Activated naive CD4-positive, alpha-beta T cell treated with anti-CD3 and anti-CD28 coated beads, Interleukin-2, amount 10 ng/mL, durations not matched to agents 7 days and 5 days (primary cell): ENCODE measurements at places on chromosomes 16 and 17.

DNA sequence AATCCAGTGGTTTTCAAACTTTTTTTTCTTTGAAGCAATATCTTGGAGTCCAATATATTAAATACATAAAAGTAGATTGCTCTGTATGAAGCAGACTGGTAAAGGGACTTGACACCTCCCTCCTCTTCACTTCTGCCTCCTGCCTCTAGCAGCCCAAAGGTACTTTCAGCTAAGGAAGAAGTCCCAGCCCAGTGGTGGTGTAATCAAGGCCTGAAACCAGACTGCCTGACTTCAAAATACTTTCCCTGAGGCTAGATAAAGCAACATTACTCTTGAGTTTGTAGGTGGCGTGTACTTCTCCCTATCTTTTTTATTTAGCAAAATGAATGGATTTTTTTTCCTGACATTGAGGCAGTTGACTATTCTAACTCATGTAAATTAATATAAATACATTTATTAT is 122.4 kb upstream of the TMEM97 start:
- no peak for DNase-seq

DNA sequence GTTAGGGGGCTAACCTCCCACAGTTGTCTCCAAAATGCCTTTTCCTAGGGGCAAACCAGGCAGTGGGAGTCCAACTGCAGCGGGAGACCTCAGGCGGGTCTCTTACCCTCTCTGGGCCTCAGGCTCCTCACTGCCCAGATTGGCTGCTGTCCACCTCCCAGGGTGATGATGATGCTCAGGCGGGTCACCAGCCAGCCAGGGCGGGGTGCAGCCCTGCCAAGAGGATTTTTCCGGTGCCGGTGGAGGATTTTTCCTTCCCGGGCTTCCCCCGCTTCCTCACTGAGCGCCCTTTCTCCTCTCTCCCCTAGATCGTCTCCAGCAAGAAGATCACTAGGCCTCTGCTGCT is 22.8 kb downstream of the CPNE2 start:
- no peak for DNase-seq

- DNase-seq = no peak
Observed at GRCh38 chr16:3089717-3090592, 9.1 kb downstream of the ZSCAN10 start.

GRCh38 chr17:44607836-44608690 is 48.2 kb upstream of the MEIOC start:
- no peak for DNase-seq

- DNase-seq = no peak
Observed at GRCh38 chr17:78434455-78435329, 56.2 kb downstream of the PGS1 start.

DNA sequence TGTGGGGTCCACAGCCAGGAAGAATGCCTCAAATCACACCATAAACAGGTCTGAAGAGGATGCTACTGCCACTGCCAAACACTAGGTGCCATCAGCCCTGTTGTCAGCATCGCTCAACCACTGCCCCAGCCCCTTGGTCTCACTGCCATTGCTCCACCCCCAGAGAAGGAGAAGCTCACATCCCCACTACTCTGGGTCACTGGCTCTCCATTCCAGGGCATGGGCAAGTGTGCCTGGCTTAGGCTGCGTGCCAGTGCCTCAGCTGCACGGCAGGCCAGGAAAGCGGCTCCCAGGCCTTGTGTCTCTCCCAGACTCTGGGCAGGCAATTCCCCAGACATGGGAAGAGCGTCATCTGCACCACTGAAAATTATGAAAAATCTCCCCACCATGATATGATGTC is 1.2 kb upstream of the IGSF6 start:
- DNase-seq = no peak

DNA sequence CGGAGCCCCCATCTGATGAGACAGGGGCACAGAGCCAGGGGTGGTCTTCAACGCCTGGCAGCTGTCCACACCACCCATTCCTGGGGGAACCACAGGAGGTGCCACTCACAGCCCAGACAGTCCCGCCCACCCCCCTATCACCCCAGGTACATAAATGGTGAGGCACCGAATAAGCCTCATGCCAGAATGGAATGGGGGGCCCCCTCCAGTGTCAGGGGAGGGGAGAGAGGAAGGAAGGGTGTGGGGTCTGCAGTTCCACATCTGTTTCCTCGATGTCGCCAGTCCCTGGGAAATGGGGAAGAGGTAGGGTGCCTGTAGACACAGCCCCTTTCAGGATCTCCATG is 1.7 kb downstream of the TMC6 start:
- DNase-seq = no peak

DNA sequence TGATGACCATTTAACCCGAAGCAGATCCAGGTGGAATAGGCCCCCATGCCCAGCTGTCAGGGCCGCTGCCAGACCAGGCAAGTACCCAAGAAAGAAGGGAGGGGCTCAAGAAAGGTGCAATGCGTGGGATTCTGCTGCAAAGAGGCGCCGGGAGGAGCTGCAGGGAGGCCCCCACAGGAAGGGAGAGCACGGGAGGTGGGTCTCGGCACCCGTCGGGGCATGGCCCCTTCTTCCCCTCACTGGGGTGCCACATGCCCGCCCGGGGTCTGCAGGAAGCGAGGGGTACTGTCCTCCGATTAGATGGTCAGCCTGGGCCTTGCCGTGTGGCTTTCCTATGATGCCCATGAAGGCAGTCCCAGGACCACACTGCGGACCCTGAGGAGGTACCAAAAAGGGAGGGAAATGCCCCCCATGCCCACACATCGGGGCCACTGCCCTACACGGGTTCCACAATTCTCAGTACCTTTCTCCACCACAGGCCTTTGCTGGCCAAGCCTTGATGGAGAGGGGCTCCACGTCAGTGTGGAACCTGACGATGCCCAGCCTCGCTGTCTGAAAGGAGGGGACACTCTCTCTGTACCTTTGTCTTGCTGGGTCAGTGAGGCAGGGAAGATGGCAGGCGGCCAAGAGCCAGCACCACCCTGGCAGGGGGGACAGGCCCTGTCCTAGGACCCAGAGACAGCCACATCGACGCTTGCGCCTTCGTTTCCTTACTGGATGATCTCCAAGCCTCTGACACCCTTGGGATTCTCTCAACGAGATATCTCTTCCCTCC is 45.5 kb upstream of the DNAH17 start:
- no peak for DNase-seq

DNA sequence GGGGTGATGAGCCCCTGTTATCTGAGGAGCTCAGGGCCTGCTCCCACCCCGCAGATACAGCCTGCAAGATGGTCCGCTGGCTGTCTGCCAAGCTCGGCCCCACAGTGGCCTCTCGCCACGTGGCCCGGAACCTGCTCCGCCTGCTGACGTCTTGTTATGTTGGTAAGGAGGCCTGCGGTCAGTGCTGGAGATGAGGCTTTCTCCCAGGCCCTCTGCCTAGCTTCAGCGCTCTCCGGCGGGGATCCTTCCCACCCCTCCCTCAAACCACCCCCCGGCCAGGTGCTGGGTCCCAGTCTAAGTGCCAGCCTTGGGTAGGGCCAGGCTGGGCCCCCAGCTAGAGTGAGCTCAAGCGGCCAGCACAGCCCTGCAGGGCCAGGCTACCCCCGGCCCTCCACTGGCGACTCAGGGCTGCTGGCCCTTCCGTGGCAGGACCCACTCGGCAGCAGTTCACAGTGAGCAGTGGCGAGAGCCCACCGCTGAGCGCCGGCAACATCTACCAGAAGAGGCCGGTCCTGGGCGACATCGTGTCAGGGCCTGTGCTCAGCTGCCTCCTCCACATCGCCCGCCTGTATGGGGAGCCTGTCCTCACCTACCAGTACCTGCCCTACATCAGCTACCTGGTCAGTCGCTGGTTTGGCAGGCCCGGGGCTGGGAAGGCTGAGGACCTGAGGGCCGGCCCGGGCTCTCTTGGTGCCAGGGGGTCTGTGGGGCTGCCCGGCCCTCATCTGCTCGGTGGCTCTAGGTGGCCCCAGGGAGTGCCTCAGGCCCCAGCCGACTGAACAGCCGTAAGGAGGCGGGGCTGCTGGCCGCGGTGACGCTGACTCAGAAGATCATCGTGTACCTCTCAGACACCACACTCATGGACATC is 6.1 kb downstream of the WDR81 start:
- DNase-seq = no peak

DNA sequence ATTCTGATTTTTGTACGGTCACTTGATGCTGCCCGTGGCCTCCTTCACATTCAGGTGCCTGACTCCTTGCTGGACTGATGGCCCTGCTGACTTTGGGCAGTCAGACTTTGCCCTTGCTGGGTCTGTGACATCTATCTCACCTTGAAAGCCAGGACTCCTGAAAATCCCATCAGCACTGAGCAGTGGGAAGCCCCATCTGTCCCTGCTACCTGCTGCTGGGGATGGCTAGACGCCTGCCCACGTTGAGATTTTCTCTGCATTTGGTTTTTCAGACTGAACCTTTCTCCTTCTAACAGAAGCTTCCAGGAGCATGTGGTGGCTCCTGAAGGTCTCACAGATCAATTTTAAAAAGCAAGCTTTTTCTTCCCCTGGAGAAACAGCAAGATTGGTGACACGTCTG is 10.2 kb upstream of the ZNF18 start:
- DNase-seq = no peak

GRCh38 chr16:27792486-27793248 is 242.7 kb downstream of the KATNIP start:
- no peak for DNase-seq

- no peak for DNase-seq
Observed at GRCh38 chr17:56141046-56141839, 12.0 kb upstream of the ANKFN1 start.

- no peak for DNase-seq
Observed at GRCh38 chr17:17419631-17420030, 57.2 kb upstream of the MED9 start.

GRCh38 chr17:59154721-59155438 is at the start of gene SKA2:
Gene SKA2 (minus strand): TSS chr17:59155186. CDS start chr17:59155163, 23 bp downstream.
- peak; percentile 98 for DNase-seq

DNA sequence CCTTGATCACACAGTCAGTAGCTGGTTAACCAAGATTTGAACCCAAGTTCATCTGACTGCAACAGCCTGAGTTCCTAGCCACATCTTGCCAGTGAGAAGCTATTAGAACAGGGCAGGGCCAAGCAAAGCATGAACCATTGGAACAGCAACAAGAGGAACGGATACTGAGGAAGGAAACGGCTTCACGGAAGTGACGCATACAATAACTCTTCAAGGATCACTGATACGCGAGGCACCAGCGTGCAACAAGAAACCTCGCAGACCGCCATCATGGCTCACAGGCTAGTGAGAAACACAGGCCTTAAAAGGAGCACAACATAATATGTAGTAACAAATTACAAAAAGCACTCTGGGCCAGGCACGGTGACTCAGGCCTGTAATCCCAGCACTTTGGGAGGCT is 114.9 kb downstream of the CDYL2 start:
- no peak for DNase-seq

DNA sequence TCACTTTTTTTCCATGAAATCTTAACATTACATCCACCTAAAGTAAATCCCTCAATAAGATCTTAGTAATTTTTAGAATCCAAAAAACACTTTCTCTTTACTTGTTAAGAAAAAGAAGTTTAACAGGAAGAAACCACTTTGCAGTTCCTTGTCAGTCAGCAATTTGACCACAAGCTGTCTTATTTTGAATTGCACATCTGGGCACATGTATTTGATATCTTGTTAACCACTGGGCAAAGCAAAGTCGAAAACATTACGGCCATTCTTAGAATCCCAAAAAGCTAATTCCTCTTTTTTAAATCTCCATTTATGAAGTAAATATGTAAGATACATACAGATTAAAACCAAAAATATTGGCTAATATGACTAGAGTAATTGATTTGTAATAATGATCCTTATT is 1.1 kb downstream of the ABCA10 start:
- no peak for DNase-seq

- DNase-seq = no peak
Observed at GRCh38 chr17:56506349-56506748, 87.2 kb upstream of the NOG start.

DNA sequence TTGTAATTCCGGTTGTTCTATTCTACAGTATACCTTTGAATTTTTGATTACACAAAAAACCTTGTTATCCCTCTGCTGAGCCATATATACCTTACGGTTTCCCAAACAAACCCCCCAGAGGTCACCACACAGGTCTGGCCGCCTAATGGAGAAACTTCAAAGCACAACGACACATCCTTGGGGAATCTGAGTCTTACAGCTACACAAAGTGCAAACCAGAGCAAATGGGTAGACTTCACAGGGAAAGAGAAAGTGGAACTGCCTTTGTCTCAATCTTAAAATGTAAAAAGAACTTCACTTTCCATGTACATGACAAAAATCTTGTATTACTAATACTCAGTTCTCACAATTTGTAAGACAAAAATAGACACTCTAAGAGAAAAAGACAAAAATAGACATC is 2.7 kb downstream of the FBXO31 start:
- no peak for DNase-seq

GRCh38 chr17:82092628-82092994 is 5.4 kb downstream of the FASN start:
- DNase-seq = no peak

GRCh38 chr16:88507231-88507743 is 54.2 kb downstream of the ZFPM1 start:
- no peak for DNase-seq

DNA sequence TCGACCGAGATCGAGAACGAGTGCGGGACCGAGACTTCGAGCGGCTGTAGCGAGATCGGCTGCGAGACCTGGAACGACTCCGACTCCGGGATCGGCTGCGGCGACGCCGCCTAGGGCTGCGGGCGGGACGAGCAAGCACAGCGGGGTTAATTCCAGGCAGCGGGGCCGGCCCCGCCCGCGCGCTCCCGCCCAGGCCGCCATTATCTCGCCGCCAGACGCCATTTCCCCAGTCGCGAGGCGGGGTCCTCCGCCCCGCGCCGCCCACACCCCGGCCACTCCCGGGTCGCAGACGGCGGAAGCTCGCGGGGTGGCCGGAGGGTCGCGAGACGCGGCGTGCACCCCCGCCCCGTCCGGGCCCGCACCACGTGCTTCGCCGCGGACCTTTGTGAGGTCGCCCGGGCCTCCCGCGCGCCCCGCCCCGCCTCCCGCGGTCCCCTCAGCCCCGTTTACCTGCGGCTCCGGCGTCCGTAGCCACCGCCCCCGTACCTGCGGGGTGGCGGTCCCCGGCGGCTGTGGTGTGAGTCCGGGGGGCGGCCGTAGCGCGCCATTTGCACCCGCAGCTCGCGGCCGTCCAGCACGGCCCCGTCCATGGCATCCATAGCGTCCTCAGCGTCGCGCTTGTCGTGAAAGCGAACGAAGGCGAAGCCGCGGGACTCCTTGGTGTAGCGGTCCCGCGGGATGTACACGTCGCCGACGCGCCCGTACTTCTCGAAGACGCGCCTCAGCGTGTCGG is 616 bp downstream of the SRSF2 start:
- DNase-seq = peak; percentile 80

- no peak for DNase-seq
Observed at GRCh38 chr16:1285669-1286512, 23.5 kb upstream of the UBE2I start.

GRCh38 chr17:81869221-81870130 is 1.7 kb downstream of the ARHGDIA start:
- peak; percentile 42 for DNase-seq

DNA sequence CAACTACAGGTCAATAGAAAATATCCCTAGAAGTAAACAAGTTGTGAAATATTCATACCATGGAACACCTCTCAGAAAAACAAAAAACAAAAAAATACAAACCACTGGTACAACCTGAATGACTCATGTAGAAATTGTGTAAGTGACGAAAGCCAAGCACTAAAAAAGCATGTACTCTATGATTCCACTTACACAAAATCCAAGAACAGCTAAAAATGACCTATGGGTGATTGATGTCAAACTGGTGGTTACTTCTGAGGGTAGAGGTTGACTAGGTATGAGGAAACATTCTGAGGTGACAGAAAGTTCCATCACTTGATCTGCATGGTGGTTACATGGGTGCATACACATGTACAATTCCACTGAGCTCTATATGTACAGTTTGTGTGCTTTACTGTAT is 31.1 kb downstream of the DHRS7C start:
- no peak for DNase-seq
